Right atrium auricular region (tissue), 2 donors: ENCODE measurements at places on chromosomes 12 and 14. TPM values are rescaled to one million over a fixed set of nuclear protein-coding genes. Genes with fewer than 3 reads are reported as not detected.

KCNMB4 gene
- 2.8 TPM for total RNA-seq

VAMP1 gene
- 1.7 TPM for total RNA-seq

PRB2 gene
- total RNA-seq: not detected

SELPLG gene
- total RNA-seq: 7.7 TPM

AQP6 gene
- not detected for total RNA-seq

OVCH1 gene
- total RNA-seq: 0.19 TPM

DEPDC4 gene
- total RNA-seq: 0.44 TPM

DNAJC22 gene
- 1.2 TPM for total RNA-seq

AVPR1A gene
- total RNA-seq: 0.43 TPM

LPAR5 gene
- 3.7 TPM for total RNA-seq

MANSC4 gene
- not detected for total RNA-seq

TSHR gene
- not detected for total RNA-seq

ATP2A2 gene
- total RNA-seq: 1,597 TPM

VTI1B gene
- 59.7 TPM for total RNA-seq

CRACR2A gene
- 6.0 TPM for total RNA-seq

FAM186B gene
- 0.28 TPM for total RNA-seq

MLF2 gene
- total RNA-seq: 138 TPM

RAB21 gene
- total RNA-seq: 33.9 TPM

SLCO1B3 gene
- total RNA-seq: not detected

KLRC2 gene
- total RNA-seq: not detected

CD163L1 gene
- total RNA-seq: 0.24 TPM

LMNTD1 gene
- not detected for total RNA-seq

RNASE7 gene
- not detected for total RNA-seq

ZC2HC1C gene
- total RNA-seq: 10.5 TPM

BAZ1A gene
- 11.8 TPM for total RNA-seq

RFLNA gene
- 0.59 TPM for total RNA-seq
